ENCODE measurements at places on chromosomes 4 and X.

DNA sequence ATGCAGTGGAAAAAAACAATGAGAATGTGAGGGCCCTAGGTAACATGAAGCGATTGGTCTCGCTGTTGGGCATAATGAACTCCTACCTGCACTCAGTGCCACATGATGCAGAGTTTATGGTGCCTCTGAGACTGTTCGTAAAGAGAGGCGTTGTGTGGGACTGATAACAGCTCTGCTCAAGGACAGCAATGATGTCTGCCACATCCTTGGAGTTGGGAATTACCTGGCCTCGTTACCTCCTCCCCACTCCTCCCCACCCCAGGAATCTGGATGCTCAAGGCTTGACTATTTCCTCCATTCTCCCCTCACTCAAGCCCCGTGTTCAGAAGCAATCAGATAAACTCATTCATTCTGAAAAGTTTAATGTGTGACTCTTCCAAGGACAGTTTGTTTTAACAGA is 148.0 kb upstream of the JADE1 start:
- DNase-seq = no peak

- DNase-seq = no peak
Measured at GRCh38 chr4:138115053-138115452, 127.1 kb downstream of the SLC7A11 start.

DNA sequence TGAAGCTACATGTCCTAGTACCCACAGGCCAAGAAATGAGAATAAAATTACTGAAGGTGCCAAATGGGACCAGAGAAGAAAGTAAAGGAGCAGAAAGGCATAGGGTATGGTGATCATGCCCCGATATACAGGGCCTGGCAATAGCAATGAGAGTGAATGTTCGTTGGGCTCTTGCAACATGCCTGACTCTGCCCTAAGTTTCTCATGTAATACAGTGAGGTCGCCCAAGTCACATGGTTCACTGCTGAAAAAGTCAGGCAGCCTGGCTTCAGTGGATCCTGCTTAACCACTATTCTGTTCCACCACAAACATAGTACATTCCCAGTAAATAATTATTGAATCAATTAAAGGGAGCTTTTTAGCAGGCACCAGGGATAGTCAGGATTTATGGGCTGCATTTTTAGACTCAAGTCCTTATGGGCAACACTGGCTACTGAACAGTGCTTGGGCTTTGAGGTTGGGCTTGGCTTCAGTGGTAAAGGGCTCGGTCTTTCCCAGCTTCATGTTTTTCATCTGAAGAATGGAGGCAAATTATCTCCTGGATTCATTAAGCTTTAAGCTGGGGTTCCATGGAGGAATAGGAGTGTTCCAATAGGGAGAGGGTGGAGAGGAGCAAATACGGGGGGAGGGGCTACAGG is 67.1 kb upstream of the ZNF518B start:
- DNase-seq = no peak

DNA sequence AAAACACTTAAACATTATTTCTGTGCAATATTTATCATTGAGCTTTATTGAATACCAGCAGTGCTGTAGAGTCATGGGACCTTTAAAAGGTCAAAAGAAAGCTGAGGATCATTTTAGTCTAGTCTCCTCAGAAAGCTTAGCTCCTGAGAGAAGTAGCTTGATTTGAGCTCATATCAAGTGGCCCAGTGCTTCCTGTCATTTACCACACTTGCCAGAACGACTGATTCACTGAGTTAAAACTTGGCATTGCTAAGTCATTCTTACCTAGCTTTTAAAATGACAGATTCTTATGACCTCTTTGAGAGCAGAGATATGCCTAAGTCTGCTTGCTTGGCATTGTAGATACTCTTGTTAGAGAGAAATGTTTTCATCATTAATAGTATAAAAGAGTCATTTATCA is 15.2 kb downstream of the SEPTIN11 start:
- no peak for DNase-seq

- DNase-seq = no peak
Measured at GRCh38 chr4:11426731-11427120, 2.0 kb downstream of the HS3ST1 start.

DNA sequence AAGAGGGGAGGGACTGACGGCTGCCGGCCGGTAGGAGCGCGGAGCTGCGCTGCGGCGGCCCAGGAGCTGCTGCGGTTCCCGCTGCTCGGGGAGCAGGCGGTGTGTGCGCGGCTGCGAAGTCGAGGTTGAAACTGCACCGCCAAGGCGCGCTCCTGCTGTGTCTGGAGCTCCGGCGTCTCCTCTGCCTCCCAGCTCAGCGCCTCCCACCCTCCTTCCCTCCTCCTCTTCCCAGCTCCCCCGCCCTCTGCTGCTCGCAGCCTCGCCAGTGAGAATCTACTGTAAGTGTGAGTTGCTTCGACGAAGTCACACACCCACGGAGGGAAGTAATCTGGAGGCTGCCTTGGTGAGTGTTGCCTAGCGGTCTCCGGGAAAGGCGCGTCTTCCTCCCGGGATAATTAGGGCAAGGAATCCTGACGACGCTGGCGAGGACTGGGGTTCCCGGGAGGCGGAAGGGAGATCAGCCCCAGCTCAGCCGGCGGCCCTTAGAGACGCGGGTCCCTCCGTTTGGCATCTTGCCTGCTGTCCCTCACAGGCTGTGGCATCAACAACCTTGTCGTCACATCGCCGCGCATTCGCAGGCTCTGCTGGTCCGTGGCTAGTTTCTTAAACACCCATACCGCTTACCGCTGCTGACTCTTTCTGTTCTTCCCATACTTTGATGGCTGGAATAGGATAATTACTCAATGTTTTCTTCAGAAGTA is at the start of gene EPHA5:
TSS of gene EPHA5 (minus strand) at position 159 of the 701 bp plus-strand sequence. CDS start 747 bp downstream, outside the sequence.
- DNase-seq = peak; percentile 79

GRCh38 chr4:33054656-33055196 is 2334.6 kb downstream of the PCDH7 start:
- DNase-seq = no peak

Data from A549 (cell line).